Breast epithelium (tissue), 4 donors: ENCODE measurements at places on chromosomes 16 and 17. TPM values are rescaled to one million over a fixed set of nuclear protein-coding genes. Genes with fewer than 3 reads are reported as not detected.

DNA sequence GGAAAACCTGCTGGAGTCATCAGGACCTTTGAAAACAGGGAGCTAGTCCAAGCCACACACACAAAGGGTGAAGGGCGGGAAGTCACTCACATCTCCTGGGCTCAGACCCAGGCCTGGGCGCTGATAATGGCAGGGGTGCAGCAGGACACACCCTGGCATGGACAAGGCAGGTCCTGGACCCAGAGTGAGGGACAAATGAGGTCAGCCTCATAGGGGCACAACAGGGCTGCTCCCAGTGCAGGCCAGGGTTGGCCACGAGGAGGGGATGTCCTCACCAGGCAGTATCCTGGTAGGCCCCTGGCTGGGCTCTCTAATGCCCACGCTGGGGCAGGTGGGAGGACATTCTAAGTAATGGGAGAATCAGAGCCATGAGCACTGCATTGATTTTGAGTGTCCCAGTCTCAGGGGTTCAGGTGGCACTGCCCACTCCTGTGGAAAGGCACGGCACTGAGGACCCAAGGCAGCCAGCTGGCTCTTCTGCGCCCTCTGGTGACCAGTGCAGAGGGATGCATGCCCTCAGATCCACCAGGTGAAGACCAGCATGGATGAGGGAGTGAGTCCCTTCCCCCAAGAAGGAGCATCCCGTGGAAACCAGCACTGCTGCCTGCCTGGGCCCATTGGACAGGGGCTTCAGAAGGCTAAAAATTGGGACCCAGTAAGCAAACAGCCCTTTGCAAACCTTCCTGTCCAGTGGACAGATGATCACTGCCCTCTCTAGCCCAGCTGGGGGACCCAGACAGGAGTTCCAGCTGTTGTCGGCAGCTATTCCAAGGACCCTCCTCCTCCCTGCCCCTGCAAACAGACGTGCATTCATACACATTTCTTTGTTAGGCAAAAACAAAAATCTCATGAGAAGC lies 23.4 kb upstream of the SREBF1 start:
- no peak overlapping the region for H3K27ac ChIP-seq
- H3K27me3 ChIP-seq: no peaks in the 10 kb centered on the region
- peak; percentile 67 for DNase-seq
- no peaks in the 10 kb centered on the region for H3K4me1 ChIP-seq
- no peak overlapping the region for H3K4me3 ChIP-seq

- H3K4me3 ChIP-seq: no peak overlapping the region
- no peaks in the 10 kb centered on the region for H3K4me1 ChIP-seq
- no peaks in the 10 kb centered on the region for H3K36me3 ChIP-seq
- no peaks in the 10 kb centered on the region for H3K27me3 ChIP-seq
- DNase-seq: no peak
Measured at GRCh38 chr16:20707461-20707860, 10.0 kb upstream of the ACSM1 start.

GRCh38 chr16:78113258-78113657 lies 13.8 kb downstream of the WWOX start:
- H3K27me3 ChIP-seq: no peaks in the 10 kb centered on the region
- no peaks in the 10 kb centered on the region for H3K36me3 ChIP-seq
- no peak overlapping the region for H3K4me3 ChIP-seq
- no peak for DNase-seq
- no peaks in the 10 kb centered on the region for H3K4me1 ChIP-seq

DNA sequence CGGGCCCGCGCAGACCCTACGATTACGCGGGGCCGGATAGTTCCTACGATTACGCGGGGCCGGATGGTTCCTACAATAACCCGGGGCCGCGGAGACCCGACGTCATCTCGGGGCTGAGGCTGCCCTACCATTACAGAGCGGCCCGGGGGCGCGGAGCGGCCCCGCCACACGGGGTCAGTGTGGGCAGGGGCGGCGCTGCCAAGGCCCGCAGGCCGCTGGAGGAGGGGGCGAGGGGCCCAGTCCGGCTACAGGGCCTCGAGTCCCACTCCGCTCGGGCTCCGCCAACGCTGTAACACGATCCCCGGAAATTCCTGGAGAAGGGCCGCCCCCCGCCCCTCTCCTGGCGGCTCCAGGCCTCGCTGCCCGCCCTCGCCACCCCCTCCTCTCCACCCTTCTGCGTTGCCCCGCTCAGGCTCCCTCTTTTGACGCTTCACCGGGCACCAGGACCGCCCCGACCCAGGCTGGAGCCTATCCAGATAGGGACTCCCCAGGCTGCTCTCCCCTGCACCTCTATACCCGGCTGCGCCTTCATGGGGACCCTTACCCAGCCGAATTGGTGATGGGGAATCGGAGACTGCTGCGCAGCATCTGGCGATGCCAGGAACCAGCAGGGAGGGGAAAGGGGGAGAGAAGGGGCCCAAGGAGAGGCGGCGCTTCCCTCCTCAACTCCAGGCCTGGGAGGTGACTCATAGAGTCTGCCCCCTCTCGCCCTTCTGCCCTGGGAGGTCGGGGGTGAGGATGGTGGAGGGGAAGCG lies at the start of gene RAB34:
Gene RAB34, minus strand, starts transcription at position 291 of the 755 bp plus-strand sequence. CDS start 602 bp downstream, outside the sequence.
- H3K27me3 ChIP-seq: no peaks in the 10 kb centered on the region
- peaks cover 27% of the 10 kb centered on the region for H3K4me1 ChIP-seq
- H3K27ac ChIP-seq: peak within 1 kb of the TSS; percentile 98
- no peaks in the 10 kb centered on the region for H3K36me3 ChIP-seq
- H3K4me3 ChIP-seq: peak within 1 kb of the TSS; percentile 93

GRCh38 chr16:27326738-27327585 lies 13.2 kb downstream of the IL4R start:
- H3K27me3 ChIP-seq: no peaks in the 10 kb centered on the region
- peak; percentile 91 for DNase-seq
- peaks cover 18% of the 10 kb centered on the region for H3K4me1 ChIP-seq
- peak overlapping the region; percentile 8 for H3K4me3 ChIP-seq
- H3K27ac ChIP-seq: peak overlapping the region; percentile 97

GRCh38 chr16:70715055-70715858 lies 29.4 kb upstream of the MTSS2 start:
- H3K27me3 ChIP-seq: no peaks in the 10 kb centered on the region
- DNase-seq: peak; percentile 91
- H3K27ac ChIP-seq: peak overlapping the region; percentile 88
- H3K4me3 ChIP-seq: no peak overlapping the region
- no peaks in the 10 kb centered on the region for H3K36me3 ChIP-seq

- no peak overlapping the region for H3K27ac ChIP-seq
- DNase-seq: no peak
- no peaks in the 10 kb centered on the region for H3K4me1 ChIP-seq
- no peaks in the 10 kb centered on the region for H3K36me3 ChIP-seq
- no peaks in the 10 kb centered on the region for H3K27me3 ChIP-seq
Measured at GRCh38 chr17:82845163-82845807, 5.5 kb upstream of the ZNF750 start.

- no peaks in the 10 kb centered on the region for H3K36me3 ChIP-seq
- no peaks in the 10 kb centered on the region for H3K27me3 ChIP-seq
- H3K4me3 ChIP-seq: no peak overlapping the region
- no peak overlapping the region for H3K27ac ChIP-seq
Measured at GRCh38 chr17:38864636-38865398, 5.0 kb upstream of the LASP1 start.

DNA sequence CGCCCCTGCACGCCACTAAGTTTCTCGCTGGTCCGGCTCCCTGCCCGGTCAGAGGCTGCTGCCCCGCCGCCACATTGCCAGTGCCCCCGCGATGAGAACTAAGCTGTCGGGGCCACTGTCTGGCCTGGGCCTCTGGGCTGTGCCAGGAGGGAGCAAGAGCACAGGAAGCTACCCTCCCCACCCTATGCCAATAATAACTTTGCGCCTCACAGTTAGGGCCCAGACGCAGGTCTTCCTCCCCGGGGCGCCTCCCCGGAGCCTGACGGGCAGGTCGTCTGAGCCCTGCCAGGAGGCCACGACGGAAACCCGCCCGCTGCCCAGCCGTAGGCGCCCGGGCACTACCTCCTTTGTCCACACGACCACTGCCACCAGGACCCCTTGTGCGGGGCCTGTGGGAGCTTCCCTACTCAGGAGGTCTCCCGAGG lies 1.5 kb downstream of the ZFPM1 start:
- H3K27me3 ChIP-seq: no peaks in the 10 kb centered on the region
- no peaks in the 10 kb centered on the region for H3K36me3 ChIP-seq
- H3K27ac ChIP-seq: peak overlapping the region; percentile 69
- DNase-seq: no peak
- peaks cover 10% of the 10 kb centered on the region for H3K4me1 ChIP-seq

- H3K4me1 ChIP-seq: no peaks in the 10 kb centered on the region
- no peak for DNase-seq
- H3K36me3 ChIP-seq: no peaks in the 10 kb centered on the region
Measured at GRCh38 chr16:80665356-80665755, 124.6 kb downstream of the DYNLRB2 start.

DNA sequence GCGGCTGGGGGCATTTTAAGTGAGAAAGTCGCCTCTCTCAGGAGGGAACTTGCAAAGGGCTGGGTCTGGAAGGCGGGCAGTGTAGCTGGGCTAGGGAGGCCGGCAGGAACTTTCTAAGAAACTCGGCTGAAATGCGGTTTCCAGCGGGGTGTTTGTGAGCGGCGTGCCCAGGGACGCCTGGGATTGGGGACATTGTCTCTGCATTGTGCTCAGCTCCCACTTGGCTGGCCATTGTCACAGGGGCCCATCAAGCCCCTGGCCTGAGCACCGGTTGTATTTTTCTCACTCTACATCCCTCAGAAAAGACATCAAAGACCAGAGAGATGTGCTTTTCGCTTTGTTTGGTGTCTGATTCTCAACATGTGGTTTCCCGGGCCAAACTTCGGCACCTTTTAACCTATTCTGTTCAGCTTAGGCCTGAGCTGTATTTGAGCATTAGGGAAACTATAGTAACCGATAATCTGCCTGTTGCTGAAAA lies 291.1 kb upstream of the IRX3 start:
- H3K27ac ChIP-seq: no peak overlapping the region
- DNase-seq: no peak
- H3K4me1 ChIP-seq: no peaks in the 10 kb centered on the region
- no peaks in the 10 kb centered on the region for H3K36me3 ChIP-seq

Gene OR2C1
- total RNA-seq: not detected

Gene TNS4
- total RNA-seq: not detected

Gene GNPTG
- 58.4 TPM for total RNA-seq

Gene CA4
- 12.3 TPM for total RNA-seq

Gene MIF4GD
- 38.7 TPM for total RNA-seq

Gene PLCG2
- 24.3 TPM for total RNA-seq

Gene OTOA
- total RNA-seq: not detected
